Muscle of back (tissue), 13 donors: ENCODE measurements at places on chromosomes 5 and 9.

DNA sequence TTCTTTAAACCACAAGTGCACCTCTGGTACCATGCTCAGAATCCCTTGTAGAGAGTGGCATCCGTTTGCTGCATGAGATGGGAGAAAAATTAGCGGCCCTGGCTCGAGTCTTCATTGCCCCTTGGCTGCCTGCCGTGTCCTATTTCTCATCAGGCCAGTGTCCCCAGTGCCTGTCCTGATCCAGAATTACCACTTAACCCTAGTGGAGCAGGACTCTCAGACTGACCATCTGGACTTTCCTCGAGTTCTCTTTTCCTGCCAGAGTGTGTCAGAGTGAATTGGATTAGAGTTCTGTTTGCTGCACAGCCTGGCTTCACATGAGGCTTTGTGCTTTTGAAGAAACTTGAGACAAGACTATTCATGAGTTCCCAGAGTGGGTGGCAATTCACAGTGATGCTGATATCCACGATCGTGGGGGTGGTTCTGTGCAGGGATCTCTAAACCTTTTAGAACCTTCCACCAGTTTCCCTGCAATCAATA is 92.6 kb downstream of the C9orf152 start:
- DNase-seq, result peak; percentile 90

GRCh38 chr5:170319301-170319700 is 21.7 kb upstream of the LCP2 start:
- no peak for DNase-seq

- DNase-seq, result peak; percentile 59
Measured at GRCh38 chr5:143657647-143658285, 154.2 kb upstream of the HMHB1 start.

- peak; percentile 91 for DNase-seq
Measured at GRCh38 chr5:114055318-114056184, 306.3 kb upstream of the KCNN2 start.

- DNase-seq, result no peak
Measured at GRCh38 chr5:24497591-24498157, 147.1 kb downstream of the CDH10 start.

DNA sequence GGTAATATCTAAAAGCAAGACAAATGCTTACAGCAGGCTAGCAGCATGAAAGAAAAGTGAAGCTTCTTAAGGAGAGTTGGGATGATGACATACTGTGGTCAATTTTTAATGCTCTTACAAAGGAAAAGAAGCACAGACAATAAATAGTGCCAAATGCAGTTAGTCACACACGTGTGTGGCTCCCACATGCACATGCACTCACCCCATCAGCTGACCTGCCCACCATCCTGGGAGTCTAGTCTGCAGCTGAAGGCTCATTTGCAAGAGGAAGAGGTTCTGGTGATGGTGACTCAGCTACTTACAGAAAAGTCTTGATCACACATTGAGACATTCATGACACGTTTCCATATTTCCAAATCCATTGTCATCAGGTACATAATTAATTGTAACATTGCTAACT is 129.3 kb downstream of the MRPL36 start:
- DNase-seq, result no peak

- peak; percentile 41 for DNase-seq
Measured at GRCh38 chr5:172958331-172959046, 735 bp upstream of the RPL26L1 start.

DNA sequence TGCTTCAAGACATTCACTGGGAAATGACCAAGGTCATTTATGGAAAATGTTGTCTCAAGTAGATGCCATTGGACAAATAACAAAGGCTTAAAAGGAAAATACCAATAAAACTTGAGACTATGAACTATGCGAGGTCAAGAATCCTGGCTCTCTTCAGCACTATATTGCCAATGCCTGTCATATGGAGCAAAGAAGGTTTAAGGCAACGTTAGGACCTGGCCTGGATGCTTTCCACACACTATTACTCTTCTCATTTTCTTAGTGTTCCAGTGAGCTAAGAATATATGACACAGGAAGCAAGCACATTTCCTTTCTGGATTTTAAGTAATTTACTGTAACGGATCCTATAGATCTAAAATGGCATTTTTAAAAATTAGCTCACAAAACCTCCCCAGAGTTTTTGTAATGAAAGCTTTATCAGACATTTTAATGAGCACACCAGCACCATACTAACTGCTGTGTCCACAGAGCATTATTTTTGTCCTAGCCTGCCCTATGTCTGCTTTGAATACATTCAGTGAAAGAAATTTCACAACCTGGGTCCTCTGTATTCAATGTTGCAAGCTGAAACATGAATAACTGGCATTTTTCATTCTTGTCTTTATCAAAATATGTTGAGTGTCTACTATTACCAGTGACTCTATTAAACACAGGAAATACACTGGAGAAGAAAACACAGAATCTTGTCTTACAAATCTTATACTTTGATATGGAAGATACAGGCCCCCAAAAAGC is 315.6 kb downstream of the CETN3 start:
- peak; percentile 4 for DNase-seq

DNA sequence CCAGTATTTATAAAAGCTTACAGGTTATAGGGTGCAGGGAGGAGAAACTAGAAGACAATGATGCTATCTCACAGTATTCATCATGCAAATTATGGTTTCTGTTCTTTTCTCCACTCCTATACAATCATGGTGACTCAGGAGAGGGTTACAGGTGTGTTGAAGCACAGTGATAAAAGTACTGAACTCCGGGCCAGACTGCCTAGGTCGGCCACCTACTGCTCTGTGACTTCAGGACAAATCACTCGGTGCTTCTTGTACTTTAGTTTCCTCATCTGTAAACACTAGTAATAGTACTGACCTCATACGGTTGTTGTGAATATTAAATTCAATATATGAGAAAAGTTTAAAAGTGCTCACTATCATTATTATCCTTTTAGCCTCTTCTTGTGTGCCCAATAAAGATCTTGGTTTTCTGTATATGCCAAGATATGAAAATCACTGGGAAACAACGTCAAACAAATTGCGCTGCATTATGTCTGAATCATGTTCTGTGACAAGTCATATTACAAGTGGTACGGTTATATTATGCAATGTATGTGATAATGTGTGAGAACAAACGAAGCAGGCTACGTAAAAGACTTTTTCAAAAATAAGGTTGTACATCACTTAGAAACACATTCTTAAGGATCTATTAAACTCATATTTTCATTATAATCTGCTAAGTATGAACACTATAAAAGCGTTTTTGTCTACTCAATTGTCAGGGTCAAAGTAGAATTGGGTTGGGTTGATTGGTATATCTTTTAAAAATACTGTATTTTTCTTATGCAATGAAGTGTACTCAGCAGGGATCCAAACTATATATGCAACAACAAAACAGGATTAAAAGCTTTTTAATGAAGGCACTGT is 153.3 kb downstream of the EFNA5 start:
- DNase-seq, result no peak

GRCh38 chr9:138069731-138070456 is 192.3 kb downstream of the CACNA1B start:
- DNase-seq, result no peak

GRCh38 chr5:122311497-122311960 is 508 bp upstream of the SNCAIP start:
- DNase-seq, result no peak

GRCh38 chr9:95954940-95955339 is 79.4 kb downstream of the ERCC6L2 start:
- no peak for DNase-seq

- no peak for DNase-seq
Measured at GRCh38 chr5:81181576-81182316, 51.4 kb upstream of the CKMT2 start.

DNA sequence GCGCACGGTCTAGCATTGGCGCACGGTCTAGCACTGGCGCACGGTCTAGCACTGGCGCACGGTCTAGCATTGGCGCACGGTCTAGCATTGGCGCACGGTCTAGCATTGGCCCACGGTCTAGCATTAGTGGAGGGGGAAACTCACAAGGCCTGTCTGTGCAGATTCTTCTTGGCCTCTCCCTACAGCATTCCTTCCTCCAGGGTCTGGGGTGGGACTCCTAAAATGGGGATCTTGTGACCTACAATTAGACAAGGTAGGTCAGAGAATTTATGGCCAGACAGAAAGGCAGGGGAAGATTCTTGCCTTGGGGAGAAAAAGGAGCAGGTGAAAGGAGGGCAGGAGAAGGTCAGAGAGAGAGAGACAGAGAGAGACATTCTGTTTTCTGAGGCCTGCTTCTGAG is 5.4 kb upstream of the GBGT1 start:
- no peak for DNase-seq

DNA sequence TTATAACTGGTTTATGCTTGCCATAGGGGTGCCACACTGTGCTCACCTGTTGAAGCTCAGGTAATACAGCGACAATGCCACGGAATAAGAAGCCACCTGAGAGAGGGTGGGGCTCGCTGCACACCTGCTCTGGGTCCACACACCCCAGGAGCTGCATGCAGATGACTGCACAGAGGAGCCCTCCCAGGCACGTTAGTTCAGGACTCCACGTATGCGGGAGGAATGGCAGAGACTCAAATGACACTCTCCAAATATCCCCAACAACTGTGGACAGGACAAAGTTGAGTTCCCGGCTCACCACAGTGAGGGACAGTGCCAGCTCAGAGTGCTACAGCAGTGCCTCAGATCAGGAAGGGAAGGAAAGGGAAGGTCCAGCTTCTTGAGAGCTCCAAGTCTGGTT is 5.8 kb upstream of the FCN1 start:
- DNase-seq, result no peak

- DNase-seq, result peak; percentile 81
Measured at GRCh38 chr5:134371834-134372340, 518 bp downstream of the UBE2B start.

GRCh38 chr5:178791976-178792375 is 61.5 kb upstream of the ZNF354A start:
- no peak for DNase-seq

DNA sequence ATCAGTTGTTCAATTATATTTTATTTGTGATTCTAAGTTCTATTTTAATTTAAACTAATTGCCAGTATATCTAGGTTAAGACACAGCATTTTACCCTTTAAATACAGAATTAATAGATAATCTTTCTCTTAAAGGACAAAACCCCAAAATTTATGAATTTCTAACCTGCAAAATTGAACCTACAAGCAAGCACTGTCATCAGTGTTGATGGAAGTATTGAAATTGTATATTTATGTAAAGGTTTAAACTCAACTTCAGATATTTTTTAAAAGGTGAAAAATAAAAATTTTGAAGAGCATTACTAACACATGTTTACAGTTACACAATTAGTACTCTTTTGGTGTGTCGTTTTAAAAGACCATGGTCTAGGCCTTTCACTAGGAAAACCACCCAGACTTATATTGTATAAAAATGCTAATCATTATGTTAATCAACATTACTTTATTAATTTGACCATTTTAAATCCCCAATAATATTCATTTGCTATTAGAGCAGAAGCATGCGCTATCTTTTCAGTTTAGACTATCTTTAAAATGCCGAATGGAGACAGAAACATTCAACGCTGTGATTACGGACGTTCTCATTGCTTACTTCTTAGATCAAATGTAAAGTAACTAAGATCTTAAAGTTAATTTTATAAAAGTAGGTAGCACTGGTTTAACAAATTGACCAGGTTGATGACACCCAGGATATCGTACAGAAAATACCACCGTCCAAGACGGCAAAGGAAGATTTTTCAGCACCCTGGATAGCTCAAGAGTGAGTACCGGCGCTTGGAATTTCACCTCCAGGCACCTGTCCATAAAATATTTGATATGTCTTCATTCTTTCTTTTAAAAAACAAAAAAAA is 3.2 kb downstream of the OTP start:
- no peak for DNase-seq

GRCh38 chr9:98445576-98445975 is 190.1 kb upstream of the TBC1D2 start:
- no peak for DNase-seq

- DNase-seq, result no peak
Measured at GRCh38 chr9:125593581-125594222, 113.3 kb downstream of the MAPKAP1 start.

DNA sequence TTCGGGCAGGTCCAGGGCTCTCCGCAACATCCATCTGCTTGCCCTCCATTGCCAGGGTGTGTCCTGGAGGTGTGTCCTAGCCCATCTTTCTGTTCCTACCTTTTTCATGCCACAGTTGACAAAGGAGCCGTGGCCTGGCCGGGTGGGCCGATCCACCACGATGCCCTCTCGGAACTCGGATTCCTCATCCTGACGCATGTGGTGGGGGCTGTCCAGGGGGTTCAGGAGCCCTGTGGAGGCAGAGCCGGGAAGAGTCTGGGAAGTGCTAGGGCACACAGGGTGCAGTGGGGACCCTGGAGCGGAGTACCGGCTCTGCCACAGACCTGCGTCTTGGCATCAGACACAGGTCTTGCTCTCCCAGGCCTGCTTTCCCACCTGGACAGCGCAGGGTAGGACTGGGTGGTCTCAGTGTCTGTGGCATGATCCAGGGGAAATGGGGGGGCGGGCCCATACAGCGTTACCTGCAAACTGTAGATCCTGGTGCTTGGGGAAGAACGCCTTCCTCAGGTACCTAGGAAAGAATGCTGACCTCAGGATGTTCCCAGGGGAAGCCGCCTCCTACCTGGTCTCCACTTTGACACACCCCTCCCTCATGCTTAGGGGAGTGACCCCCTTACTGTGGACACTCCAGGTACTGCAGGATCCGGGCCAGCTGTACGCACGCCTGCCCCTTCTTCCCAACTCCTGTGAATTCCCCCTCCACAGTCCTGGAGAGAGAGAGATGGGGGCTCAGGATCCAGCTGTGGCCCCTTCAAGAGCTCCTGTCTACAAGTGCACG is 3.5 kb downstream of the SPOUT1 start:
- no peak for DNase-seq

DNA sequence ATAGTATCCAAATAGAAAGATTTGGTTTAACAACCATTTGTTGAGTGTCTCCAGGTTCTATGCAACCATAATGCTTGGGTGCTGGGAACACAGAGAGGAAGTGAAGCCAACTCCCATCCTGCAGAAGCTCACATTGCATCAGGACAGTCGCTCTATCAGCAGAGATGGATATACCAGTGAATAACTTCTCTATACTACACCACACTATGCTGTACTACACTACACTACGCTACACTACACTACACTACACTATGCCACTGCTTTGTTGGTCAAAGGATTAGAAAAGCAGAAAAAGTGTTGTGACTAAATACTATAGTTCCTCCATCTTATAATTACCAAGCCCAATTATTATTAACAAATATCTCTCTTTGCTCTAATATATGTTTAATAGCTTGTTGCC is 89.2 kb upstream of the PRRC1 start:
- no peak for DNase-seq

GRCh38 chr5:118789366-118789765 is 199.0 kb downstream of the DTWD2 start:
- no peak for DNase-seq

- DNase-seq, result peak; percentile 26
Measured at GRCh38 chr5:10421896-10422691, 19.6 kb upstream of the ROPN1L start.

DNA sequence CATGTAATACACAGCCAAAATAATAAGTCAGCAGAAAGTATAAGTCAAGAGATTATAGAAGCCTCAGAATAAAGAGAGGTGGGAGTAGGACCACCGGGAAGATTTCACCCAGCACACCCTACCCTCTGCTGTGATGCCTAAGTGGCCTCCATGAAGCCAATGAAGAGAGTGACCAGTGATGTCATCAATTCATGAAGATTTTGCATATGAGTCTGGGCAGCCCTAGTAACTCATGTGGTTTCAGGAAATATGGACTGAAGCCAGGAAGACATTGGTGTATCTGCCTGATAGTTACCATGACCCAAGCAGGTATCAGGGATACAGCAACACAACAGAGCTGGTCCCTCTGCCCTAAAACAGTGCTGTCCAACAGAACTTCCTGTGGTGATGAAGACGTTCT is 135.3 kb downstream of the ADAMTS12 start:
- DNase-seq, result no peak

- DNase-seq, result peak; percentile 27
Measured at GRCh38 chr9:104961238-104961637, 33.3 kb upstream of the ABCA1 start.
